GM23338 (cell line): ENCODE measurements at places on chromosomes 12 and 14. TPM values are rescaled to one million over a fixed set of nuclear protein-coding genes. Genes with fewer than 3 reads are reported as not detected.

Gene ZNF605
- 14.4 and 17.1 TPM in 2 replicates for total RNA-seq

Gene CACNA2D4
- total RNA-seq: 0.07 TPM in 1 of 2 replicates, not detected in the other

Gene CISTR
- not detected in 2 replicates for total RNA-seq

Gene AQP2
- total RNA-seq: 0.07 TPM in 1 of 2 replicates, not detected in the other

Gene TC2N
- total RNA-seq: 35.0 and 42.1 TPM in 2 replicates

Gene NPC2
- 287 and 331 TPM in 2 replicates for total RNA-seq

Gene CNPY2
- 107 and 119 TPM in 2 replicates for total RNA-seq

DNA sequence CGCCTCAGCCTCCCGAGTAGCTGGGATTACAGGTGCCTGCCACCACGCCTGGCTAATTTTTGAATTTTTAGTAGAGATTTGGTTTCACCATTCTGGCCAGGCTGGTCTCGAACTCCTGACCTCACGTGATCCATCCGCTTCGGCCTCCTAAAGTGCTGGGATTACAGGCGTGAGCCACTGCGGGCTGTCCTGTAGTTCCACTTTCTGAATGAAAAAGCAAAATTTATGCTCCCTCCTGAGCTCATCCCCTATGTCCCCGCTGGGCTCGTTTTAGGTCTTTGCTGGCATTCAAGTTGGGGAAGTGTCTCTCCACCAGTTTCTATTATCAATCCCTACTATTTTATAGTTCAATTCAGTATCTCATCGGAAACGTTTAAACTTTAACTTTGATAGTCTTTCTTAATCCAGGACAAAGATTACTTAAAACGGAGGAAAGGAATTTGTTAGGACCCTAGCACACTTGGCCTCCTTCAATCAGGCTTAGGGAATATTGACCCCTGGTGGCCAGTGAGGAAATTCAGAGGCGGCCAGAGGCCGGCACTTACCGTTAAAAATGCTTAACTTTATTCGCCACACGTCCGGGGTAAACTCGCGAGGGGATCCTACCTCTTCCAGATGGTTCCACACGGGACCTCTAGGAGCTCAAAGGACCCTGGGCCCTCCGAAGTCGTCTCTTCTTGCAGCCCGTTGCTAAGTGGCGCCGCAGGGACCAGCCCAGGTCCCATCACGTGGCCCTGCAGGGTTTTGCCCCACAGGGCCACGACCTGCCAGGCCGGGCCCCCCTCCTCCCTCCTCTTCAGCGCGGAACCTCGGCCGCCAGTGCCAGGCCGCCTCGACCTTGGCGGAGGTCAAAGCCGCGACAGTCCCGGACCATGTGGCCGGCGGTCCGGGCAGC is 11.4 kb upstream of the DNAL1 start:
- DNase-seq: peak; percentile 85

- no peak for DNase-seq
These were observed 74.3 kb upstream of the GPHB5 start for GRCh38 chr14:63393012-63393411.

GRCh38 chr14:105059925-105060565 is 5.2 kb downstream of the GPR132 start:
- DNase-seq: no peak

- peak; percentile 94 for DNase-seq
These were observed 31.2 kb downstream of the TC2N start for GRCh38 chr14:91835920-91836843.

GRCh38 chr12:110957652-110958051 is 37.3 kb upstream of the MYL2 start:
- DNase-seq: no peak

DNA sequence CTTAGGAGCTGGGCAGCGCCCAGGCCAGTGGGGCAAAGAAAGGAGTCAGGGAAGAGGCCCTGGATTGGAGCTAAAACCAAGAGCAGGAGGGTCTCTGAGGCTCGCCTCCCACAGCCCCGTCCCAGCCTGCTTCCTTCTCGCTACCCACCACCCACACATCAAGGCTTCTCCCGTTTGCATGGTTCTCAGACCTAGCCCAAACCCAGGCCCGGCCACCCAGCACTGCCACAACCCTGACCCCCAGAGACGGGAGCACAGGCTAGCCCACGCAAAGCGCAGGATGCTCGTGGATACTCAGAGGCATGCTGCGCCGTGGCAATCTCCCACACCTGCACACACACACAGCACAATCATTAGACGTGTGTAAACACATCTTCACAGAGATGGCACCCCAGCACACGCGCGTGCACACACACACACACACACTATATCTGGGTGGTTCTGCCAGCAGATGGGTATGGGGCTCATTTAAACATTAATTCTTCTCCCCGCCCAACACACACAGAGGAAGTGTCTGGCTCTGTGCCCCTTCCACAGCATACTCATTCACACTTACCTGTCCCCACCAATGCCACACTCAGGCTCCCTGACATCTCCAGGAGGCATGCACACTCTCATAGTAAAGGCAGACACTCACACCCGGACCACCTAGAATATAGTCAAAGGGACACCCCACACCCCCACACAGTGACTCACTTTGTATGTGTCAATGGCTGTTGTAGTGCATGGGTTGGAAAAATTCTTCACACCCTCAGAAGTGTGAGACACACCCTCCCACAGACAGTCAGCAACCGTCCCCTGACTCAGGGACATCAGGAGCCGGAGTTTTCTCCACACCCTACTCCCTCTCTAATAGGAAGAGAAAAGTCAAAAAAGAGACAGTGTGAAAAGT is 1.1 kb downstream of the CARMIL3 start:
- no peak for DNase-seq

DNA sequence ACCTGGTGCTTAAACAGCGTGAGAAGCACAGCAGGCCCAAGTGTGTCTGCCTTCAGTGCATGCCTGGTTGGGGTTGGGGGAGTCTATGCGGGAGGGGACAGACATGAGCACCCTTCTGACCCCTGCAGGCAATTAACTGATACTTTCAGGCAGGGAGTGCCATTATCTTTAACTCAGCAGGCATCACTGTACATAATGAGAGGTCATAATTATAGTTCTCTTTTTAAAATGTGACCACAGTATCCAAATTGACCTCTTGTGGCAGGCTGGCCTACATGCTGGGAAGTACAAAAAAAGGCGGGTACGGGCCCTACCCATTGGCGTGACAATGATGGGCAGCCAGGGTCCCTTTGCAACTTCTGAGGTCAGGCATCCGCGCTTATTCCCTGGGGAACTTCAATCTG is 209.1 kb downstream of the FOXN3 start:
- peak; percentile 35 for DNase-seq

DNA sequence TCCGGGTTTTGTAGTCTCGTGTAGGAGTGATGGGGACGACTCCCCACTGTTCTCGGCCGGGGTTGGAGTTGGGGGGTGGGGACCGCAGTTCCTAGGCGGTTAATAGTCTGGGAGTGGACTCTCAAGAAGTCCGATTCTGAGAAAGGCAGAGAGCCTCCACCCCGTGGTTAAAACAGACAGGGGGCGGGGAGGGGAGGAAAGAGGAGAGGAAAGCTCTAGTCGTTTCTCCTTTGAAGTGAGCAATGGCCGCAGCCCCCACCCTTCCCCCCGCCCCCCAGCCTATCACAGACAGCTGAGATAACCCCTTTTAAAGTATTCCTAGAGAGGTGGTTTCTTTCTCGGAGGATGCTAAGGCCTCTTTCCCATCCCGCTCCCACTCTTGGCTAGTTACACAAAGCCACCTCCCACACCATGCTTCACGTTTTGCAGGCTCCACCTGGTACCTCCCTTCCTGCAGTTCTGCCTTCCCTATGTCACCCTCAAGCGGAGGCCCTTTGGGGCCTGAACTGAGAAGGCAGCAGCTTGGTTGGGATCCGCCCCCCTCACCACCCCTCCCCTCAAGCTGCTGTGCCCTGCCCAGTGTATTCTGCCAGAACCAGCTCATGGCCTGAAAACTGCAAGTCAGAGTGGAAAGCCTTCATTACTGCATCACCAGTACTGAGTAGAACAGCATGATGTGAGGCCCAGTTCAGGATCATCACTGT is 853 bp downstream of the USP5 start:
- DNase-seq: peak; percentile 69

DNA sequence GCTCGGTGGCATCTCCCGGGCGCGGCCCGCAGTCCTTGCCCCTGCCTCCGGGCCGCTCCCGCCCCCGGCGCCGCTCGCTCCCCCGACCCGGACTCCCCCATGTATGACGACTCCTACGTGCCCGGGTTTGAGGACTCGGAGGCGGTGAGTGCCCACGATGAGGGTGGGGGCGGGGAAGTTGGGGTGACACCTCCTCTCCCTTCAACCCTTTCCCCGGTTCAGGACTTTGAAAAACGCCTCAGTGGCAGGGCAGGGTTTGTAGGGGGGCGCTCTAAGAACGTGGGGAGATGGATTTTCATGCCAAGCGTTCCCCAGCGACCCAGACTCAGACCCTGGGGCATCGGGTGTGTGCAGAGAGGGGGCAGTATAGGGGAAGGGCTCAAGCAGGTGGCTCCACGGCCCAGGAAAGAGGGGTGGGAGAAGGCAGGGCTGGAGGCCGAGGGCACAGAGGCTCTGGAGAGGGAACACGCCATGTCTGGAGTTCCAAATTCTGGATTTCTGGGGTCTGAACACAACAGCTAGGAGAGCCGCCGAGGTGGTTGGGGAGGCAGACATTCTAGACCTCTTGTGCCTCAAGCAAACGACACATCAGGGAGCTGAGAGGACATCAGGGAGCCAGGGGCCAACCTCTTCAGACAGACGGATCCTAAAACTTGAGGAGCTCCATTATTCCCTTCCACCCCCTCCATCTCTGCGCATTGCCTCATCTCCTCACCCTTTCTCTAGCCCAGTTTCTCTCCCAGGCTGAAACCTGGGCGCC is 715 bp downstream of the CACNB3 start:
- DNase-seq: peak; percentile 89

DNA sequence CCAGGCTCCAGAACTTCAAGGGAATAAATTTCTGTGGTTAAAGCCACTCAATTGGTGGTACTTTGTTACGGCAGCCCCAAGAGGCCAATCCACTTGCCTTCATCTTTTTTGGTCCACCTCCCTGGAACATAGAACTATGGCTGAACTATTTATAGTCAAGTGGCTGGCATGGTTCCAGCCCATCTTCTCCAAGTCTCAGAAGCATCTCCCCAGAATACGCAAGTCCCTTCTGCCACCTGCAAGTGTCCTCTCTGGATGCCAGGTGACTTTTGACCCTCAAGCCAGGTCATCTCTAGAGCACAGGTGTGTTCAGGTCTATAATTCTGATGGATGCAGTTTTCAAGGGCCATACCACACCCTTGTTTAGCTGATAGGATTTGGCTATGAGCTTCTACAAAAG is 371.5 kb downstream of the AACS start:
- DNase-seq: no peak

DNA sequence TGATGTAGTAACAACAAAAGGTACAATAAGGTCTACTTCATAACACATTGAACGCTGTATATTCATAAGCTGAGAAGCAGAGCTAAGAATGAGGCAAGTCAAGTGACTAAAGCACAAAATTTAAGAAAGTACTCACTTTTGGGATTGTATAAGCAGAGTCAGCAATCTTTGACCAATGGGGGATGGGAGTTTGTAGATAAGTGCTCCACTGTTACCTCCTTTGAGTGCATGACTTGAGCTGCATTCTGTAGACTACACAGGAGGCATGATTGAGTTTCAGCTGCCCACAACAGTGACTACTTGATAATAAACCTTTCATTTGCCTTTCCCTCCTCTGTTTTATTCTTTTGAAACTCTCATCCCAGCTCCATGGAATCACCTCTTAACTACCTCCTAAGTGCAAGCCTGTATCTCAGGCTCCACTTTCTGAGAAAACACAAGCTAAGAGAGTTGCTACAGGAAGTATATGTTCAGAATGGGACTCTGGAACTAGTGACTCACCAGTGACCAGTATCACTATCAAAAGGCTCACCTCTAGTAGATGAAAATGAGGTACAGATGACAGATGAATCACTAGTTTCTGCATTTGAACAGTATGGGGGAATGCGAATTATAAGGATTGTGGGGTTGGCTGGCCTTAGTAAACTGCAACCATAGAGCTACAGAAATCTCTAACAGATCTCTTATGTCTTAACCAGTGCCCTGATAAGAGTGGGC is 49.2 kb downstream of the SLC35F4 start:
- no peak for DNase-seq

DNA sequence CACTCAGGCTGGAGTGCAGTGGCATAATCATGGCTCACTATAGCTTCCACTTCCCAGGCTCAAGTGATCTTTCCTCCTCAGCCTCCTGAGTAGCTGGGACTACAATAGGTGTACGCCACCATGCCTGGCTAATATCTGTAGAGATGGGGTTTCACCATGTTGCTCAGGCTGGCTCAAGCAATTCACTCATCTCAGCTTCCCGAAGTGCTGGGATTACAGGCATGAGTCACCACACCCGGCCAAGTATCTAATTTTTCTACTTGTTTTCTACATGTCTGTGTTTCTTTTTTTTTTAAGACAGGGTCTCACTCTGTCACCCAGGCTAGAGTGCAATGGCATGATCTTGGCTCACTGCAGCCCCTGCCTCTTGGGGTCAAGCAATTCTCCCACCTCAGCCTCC is 119.7 kb upstream of the MED13L start:
- DNase-seq: no peak

DNA sequence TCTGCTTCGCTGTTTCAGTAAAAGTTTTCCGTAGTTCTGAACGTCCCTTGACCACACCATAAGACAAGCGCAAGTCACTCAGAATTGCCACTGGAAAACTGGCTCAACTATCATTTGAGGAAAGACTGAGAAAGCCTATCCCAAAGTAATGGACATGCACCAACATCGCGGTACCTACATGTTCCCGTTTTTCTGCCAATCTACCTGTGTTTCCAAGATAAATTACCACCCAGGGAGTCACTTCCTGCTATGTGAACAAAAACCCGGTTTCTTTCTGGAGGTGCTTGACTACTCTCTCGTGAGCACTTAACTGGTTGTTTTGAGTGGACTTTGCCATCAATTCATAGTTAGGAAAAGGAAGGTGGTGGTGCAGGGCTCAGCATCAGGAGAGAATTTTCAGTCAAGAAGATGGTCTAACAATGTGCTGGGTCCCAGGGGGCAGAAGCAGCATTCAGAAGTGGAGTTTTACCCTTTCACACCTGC is 1.4 kb downstream of the EGLN3 start:
- DNase-seq: peak; percentile 51

GRCh38 chr14:59249029-59249428 is 60.6 kb downstream of the DAAM1 start:
- DNase-seq: peak; percentile 36
